ENCODE measurements at places on chromosomes 13 and 19. TPM values are rescaled to one million over a fixed set of nuclear protein-coding genes. Genes with fewer than 3 reads are reported as not detected.

GRCh38 chr19:50555450-50556281, 12.6 kb downstream of the LRRC4B start:
- DNase-seq = peak; percentile 36

The LRRC25 gene
- polyA plus RNA-seq = 0.98 TPM

- peak; percentile 84 for DNase-seq
Observed at GRCh38 chr19:18280247-18281081, 958 bp downstream of the JUND start.

The DCT gene
- 0.06 TPM for polyA plus RNA-seq

The ZNF729 gene
- polyA plus RNA-seq = not detected

- DNase-seq = no peak
Observed at GRCh38 chr13:113040031-113040430, 65.6 kb upstream of the F7 start.

GRCh38 chr13:102295316-102296048, 106.4 kb downstream of the FGF14 start:
- no peak for DNase-seq

GRCh38 chr13:103009051-103009840, 57.0 kb downstream of the SLC10A2 start:
- DNase-seq = no peak

The CYP4F12 gene
- polyA plus RNA-seq = 2.5 TPM

DNA sequence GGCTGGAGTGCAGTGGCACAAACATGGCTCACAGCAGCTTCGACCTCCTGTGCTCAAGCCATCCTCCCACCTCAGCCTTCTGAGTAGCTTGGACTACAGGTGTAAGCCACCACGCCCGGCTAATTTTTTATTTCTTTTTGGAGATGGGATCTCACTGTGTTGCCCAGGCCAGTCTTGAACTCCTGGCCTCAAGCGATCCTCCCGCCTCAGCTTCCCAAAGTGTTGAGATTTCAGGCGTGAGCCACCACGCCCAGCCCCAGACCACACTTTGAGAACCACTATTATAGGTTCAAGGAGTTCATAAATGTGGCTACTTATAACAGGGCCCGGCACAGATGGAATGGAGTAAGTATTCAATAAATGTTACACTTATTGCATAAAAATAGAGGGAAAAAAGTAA, 3.3 kb upstream of the SCN1B start:
- DNase-seq = no peak

- DNase-seq = peak; percentile 61
Observed at GRCh38 chr13:24220086-24220703, 59.7 kb downstream of the SPATA13 start.

The CLDN10 gene
- not detected for polyA plus RNA-seq

GRCh38 chr13:44908266-44908665, 81.0 kb downstream of the NUFIP1 start:
- DNase-seq = no peak

DNA sequence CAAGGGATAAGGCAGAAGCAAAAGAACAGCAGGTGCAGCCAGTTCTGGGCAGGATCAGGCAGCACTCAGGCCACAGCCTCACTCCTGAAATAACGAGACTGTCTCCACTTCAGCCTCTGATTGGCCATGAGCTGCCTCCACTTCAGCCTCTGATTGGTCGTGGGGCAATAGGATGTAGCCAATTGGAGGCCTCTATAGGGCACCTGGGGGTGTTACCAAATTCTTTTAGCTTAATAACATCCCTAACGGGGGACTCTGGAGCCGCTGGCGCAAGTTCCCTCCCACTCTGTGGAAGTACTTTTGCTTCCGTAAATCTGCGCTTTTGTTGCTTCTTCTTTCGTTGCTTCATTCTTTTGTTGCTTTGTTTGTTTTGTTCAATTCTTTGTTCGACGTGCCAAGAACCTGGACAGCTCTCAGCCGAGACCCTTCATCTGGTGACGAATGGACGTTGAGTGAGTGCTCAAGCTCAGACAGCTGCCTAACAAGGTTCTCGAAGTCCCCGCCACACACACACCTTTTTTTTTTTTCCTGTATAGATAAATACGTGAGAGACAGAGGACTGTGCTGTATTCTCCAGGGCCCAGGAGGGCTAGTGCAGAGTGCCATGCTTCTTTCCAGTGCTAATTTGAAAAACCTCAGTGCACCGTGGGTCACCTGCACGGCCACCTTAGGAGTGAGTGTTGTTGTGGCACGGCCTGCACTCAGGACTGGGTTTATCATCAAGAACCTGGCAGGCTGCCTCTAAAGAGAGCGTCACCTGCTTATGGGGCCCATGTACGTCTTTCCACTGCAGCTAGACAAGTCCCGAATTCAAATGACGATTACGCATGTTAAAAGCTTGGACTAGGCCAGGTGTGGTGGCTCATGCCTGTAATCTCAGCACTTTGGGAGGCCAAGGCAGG, 32.0 kb upstream of the TUBGCP3 start:
- DNase-seq = peak; percentile 43

- DNase-seq = no peak
Observed at GRCh38 chr13:48125794-48126228, 30.9 kb upstream of the MED4 start.

DNA sequence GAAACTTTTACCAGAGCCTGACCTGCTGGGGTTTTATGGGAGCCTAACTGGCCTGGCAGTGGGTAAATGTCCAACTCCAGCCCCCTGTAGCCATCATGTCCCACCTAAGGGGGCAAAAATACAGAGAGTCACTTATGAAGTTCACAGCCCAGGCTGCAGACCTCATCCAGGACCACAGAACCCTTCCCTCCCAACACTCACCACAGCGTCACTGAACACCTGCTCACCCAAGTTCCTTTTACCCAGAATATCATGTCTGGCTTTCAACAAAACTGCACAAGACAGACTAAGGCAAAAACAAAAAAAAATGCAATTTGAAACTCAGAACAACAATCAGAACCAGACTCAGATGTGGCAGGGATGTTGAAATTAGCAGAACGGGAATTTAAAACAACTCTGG, 6.4 kb downstream of the CEACAM3 start:
- no peak for DNase-seq

DNA sequence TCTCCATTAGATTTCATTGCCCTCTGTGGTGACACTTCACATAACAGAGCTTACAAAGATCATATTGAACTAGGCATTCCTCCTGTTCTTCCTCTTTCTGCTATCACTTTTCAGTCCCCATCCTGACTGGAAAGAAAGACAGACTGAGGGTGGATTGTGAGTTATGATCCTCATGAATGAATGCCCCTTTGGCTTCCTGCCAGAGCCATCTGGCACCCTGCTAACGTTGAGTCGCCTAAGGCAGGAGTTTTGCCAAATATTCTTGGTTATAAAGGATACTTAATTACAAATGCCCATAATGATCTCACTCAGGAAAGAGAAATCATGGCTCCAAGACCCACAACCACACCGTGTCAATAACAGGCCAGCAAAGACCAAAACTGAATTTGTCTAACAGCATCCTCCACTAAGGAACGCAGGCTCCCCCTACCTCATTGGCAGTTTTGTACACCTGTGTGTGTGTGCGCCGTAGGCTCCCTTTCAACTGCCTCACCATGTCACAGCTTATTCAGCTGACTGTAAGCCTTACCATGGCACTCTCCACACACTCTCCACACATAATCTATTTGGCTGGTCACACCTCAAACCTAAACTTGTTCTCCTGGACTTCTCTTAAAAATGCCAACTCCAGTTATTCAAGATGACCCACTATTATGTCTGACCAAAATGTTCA, 15.5 kb downstream of the ZNF211 start:
- DNase-seq = no peak

DNA sequence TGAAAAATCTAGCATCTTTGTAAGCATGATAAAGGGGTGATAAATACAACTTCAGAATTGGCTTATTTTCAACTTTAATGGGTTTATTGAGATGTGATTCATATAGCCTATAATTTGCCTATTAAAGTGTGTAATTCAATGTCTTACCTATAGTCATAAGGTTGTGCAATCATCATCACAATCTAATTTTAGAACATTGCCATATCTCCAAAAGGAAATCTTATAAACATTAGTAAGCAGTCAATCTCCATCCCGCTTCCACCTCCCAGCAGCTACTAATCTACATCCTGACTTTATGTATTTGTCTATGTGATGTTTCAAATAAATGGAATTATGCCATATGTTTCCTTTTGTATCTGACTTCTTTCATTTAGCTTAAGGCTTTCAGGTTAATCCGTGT, 145.2 kb upstream of the KLHL1 start:
- DNase-seq = no peak

GRCh38 chr13:108638901-108639300, 9.5 kb downstream of the MYO16 start:
- no peak for DNase-seq

The CYP2S1 gene
- 7.9 TPM for polyA plus RNA-seq

- no peak for DNase-seq
Observed at GRCh38 chr13:57345526-57345925, 178.5 kb downstream of the PRR20E start.

DNA sequence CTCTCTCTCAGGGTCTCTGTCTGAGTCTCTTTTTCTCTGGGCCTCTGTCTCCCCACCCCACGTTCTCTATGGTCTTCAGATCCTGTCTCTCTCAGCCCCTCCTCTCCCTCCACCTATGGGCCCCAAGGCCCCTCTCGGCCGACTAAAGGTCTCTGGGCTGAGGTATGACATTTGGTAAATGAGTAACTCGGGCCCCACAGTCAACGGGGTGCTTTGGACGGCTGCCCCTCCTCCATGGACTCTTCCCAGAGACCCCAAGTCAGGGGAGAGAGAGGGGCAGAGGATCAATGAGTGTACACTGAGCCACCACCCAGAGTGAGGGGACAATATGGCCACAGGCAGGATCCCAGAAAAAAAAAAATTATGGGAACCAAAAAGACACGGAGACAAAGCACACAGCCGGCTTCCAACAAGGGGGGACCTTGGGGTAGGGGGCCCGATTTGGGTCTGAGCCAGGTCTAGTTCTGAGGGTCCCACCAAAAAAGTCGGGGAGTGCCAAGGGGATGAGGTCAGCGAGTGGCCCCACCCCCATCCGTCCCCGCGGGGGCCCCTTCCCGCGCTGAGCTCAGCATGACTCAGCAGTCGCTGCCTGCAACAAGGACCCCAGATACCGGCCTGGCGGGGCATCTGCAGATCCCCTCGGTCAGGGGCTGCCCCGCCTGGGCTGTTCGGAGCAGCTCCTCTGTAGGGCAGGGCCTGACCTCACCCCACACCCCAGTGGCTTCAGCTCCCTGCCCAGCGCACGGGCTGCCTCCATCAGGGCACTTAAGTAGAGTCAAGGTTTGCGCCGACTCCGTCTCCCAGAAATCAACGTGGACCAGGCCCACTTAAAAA, 1.5 kb upstream of the FTL start:
- peak; percentile 77 for DNase-seq

- no peak for DNase-seq
Observed at GRCh38 chr13:49404703-49405020, 39.2 kb downstream of the CAB39L start.

- no peak for DNase-seq
Observed at GRCh38 chr19:54923276-54923675, 17.3 kb downstream of the NCR1 start.

DNA sequence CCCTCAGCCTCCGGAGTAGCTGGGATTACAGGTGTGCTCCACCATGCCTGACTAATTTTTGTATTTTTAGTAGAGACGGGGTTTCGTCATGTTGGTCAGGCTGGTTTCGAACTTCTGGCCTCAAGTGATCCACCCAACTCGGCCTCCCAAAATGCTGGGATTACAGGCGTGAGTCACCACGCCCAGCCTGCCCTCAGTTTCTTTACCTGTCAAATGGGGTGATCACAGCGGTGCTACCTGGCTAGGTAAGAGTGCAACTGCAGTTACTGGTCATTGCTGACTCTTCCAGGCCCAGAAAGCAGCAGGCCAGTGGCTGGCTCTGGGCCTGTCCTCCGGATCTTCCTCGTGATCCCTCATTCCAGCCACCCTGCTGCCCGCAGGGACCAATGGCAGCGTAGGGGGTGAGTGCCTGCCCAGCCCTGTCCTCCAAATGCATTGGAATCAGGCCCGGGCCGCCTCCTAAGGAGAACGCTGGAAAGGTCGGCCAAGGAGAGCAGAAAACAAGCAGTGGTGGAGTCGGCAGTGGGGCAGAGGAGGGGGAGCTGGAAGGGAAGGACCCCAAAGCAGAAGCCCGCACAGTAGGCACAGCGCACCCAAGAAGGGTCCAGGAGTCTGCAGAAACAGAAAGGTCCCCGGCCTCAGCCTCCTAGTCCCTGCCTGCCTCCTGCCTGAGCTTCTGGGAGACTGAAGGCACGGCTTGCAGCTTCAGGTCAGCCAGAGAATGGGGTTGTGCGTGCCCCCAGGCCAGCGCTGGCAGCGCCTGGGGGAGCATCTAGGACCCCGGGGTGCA, 1.8 kb upstream of the SLC27A1 start:
- peak; percentile 60 for DNase-seq

The ZC3H4 gene
- polyA plus RNA-seq = 4.7 TPM

GRCh38 chr19:48568345-48568886, 16.4 kb downstream of the SULT2B1 start:
- peak; percentile 87 for DNase-seq

GRCh38 chr13:97226788-97227627, 4.9 kb downstream of the MBNL2 start:
- peak; percentile 34 for DNase-seq

The DUXA gene
- not detected for polyA plus RNA-seq

- no peak for DNase-seq
Observed at GRCh38 chr13:99003186-99003585, 25.3 kb upstream of the DOCK9 start.

Measured in stomach (tissue), 19 donors.